ENCODE measurements at places on chromosomes 6 and 20.

DNA sequence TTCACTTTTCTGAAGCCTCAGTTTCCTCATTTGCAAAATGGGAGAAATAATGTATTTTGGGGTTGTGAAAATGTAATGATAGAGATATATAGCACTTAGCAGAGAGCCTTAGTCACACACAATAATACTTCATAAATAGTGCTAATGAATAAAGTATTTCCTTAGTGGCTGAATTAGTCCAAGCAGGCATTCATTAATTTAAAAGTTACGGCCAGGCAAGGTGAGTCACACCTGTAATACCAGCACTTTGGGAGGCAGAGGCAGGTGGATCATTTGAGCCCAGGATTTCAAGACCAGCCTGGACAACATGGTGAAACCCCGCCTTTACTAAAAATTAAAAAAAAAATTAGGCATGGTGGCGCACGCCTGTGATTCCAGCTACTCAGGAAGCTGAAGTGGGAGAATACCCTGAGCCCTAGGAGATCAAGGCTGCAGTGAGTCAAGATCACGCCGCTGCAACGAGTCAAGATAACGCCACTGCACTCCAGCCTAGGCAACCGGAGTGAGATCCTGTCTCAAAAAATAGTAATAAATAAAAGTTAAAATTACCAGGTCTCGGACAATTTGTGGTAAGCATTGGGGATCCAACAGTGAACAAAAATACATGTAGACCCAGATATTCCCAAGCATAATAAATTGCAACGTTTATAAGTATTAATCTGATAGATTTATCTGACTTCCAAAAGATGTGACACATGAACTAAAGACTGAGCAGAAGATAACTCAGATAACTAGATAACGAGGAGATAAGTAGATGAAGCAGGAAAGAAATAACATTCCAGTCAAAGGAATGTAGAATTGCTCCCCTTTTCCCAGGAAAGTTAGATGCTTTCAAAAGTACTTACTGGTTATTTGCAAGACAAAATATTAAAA is 2.1 kb upstream of the IBTK start:
- DNase-seq, result no peak

- DNase-seq, result no peak
Observed at GRCh38 chr6:80022803-80023202, 18.4 kb downstream of the TTK start.

DNA sequence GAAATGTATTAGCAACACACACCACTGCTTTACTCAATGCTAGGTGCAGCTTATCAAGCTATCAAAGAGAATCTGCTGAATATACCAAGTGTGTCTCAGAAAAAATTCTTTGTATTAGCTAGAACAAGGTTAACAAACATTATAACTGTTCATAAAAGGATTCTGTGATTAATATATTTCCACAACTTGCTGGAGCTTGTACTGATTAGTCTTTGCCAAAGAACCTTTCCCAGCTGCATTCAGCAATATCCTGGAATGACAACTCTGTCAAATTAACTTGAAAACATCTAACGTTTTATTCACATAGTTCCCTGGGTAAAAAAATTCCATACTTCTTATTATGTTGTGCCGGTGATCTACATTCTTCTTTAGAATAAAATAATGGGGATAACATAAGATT is 252.7 kb downstream of the FOXC1 start:
- no peak for DNase-seq

- no peak for DNase-seq
Observed at GRCh38 chr6:22764496-22764895, 195.1 kb downstream of the HDGFL1 start.

DNA sequence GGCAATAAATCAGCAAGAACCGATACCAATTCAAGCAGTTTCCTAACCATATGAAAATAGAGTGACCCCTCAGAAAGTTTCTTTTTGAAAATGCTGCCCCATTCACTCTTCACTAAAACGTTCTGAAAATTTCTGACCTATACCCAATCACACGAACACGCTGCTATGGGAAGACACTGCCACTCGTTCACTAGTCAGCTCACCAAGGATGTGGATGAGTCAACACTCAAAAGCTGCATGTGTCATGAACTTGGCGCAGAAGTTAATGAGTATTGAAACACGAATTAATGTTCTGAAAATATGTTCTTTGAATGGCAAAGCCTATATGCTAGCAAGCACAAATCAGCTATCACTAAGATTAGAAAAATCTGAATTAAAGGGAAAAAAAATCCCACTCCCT is 84.2 kb downstream of the PREP start:
- no peak for DNase-seq

- DNase-seq, result no peak
Observed at GRCh38 chr20:61778495-61778863, 287.2 kb downstream of the TAF4 start.

DNA sequence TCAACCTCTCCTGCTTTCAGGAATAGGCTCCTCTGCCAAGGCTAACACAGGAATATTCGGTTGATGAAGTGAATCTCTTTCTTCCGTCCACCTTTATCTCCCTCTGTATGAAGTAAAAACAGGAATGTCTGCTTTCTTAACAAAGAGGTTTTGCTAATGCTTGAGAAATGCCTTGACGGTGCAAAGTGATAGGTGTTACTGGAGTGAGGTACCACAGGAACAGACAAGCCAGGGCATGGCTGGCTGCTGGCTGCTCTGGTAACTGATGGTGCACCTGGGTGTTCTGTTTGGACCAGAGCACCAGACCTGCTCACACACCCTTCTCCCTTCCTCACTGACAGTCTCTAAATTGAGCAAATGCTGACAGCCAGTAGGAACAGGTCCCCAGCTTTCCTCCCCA is 174.0 kb upstream of the FBXL4 start:
- no peak for DNase-seq

DNA sequence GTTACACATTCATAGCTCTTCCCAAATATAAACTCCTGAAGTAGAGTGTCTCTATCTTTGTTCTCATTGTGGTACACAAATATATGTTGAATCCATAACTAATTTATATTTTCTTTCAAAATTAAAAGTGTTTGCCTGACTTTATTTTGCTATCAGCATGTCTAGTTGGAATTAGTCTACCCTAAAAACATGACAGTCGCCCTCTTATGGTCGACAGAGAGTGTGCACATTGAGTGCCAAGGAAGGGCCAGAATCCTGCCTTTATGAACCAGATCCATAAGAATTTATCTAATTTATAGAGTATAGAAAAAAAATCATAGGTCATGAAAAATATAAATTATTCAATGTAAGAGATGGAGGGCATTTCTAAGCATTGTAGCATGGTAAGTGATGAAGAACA is 12.3 kb upstream of the DEFB112 start:
- no peak for DNase-seq

- no peak for DNase-seq
Observed at GRCh38 chr6:111301946-111302345, 181.1 kb downstream of the REV3L start.

Data from activated effector memory CD4-positive, alpha-beta T cell treated with Interleukin-2 at 50 U/mL for 16 hours (primary cell).